ENCODE measurements at places on chromosomes 12 and 14. TPM values are rescaled to one million over a fixed set of nuclear protein-coding genes. Genes with fewer than 3 reads are reported as not detected.

ZNF26 gene
- total RNA-seq = 14.1 TPM

GRCh38 chr14:63852271-63852816, 460 bp upstream of the SYNE2 start:
- H3K4me1 ChIP-seq = peaks cover 9% of the 10 kb centered on the region
- H3K36me3 ChIP-seq = no peaks in the 10 kb centered on the region
- H3K4me3 ChIP-seq = peak overlapping the region; percentile 93
- no peak for DNase-seq
- H3K27ac ChIP-seq = peak overlapping the region; percentile 93

ATXN2 gene
- total RNA-seq = 55.9 TPM

DNA sequence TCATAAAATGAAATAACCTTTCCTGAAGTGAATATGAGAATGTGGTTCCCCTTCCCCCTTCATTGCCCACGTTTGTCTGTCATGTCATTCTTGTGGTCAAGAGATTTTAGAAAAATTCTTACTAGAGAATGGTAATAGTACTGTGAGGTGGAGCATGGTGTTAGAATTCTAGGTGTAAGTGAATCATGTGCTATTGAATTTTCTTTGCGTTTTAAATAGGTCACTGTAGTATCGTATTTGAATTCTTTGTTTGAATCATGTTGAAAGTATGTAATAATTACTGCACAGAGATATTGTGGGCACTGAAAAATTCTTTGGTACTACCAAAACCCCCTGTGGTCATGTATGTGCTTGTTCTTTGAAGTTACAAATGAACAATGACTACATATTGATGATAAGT, 49.9 kb downstream of the FUT8 start:
- no peak overlapping the region for H3K27ac ChIP-seq
- no peaks in the 10 kb centered on the region for H3K36me3 ChIP-seq
- H3K4me3 ChIP-seq = no peak overlapping the region

DNA sequence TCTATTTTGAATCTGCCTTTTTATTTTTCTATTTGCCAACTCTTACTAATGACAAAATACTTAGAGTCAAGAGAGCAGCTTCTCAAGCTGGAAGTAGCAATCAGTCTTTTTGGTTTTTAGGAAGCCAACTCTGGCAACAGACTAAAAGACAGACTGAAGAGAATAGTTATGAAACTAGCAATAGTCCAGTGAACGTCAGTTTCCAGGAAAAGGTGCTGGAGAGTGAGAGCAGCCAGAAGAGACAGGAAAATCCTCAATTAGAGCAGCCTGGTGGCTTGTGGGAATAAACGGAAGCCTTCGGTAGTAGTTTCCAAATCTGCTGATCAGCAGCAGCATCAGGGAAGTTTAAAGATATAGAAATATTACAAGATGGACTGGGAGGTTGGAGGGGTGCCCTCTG, 27.1 kb downstream of the ATG14 start:
- H3K27me3 ChIP-seq = no peaks in the 10 kb centered on the region
- H3K4me1 ChIP-seq = no peaks in the 10 kb centered on the region
- no peak overlapping the region for H3K4me3 ChIP-seq
- no peaks in the 10 kb centered on the region for H3K36me3 ChIP-seq

GRCh38 chr12:60240891-60241290, 645.1 kb downstream of the SLC16A7 start:
- H3K27me3 ChIP-seq = no peaks in the 10 kb centered on the region
- no peak overlapping the region for H3K4me3 ChIP-seq
- H3K4me1 ChIP-seq = no peaks in the 10 kb centered on the region
- no peak overlapping the region for H3K27ac ChIP-seq

GRCh38 chr12:95351748-95352147, 122.2 kb upstream of the METAP2 start:
- no peaks in the 10 kb centered on the region for H3K4me1 ChIP-seq
- no peaks in the 10 kb centered on the region for H3K36me3 ChIP-seq
- no peak overlapping the region for H3K4me3 ChIP-seq
- DNase-seq = no peak
- no peak overlapping the region for H3K27ac ChIP-seq

- H3K36me3 ChIP-seq = no peaks in the 10 kb centered on the region
- no peak overlapping the region for H3K27ac ChIP-seq
Observed at GRCh38 chr14:36518586-36519430, 1.2 kb downstream of the NKX2-1 start.

DNA sequence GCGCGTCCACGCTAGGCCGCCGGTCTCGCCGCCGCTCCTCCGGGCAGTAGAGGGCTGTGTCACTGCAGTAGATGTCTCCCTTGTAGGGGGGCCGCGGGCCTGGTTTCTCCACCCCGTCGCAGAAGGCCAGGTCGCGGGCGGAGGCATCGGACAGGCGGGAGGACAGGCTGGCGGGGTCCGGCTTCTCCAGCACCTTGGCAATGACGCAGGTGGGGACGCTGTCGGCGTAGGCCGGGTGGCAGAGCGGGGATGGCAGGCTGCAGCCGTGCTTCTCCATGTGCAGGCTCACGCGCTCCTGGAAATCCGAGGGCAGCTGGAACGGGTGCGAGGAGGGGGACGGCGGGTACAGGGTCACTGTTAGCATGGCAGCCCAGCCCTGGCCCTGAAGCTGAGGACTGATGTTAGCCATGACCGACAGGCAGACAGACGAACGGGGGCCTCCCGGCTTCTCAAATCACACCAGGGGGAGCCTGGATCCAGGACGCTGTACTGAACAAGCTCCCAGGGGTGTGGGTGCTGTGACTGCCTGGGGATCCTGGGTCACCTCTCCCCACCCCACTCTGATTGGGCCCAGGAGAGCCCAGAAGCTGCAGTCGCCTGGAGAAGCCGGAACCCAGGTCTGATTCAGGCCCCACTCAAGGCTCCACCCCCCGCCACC, 48.1 kb downstream of the BEGAIN start:
- H3K27me3 ChIP-seq = no peaks in the 10 kb centered on the region
- no peak overlapping the region for H3K4me3 ChIP-seq
- DNase-seq = peak; percentile 10
- H3K4me1 ChIP-seq = peaks cover under 1% of the 10 kb centered on the region

IFNG-AS1 gene
- not detected for total RNA-seq

DNA sequence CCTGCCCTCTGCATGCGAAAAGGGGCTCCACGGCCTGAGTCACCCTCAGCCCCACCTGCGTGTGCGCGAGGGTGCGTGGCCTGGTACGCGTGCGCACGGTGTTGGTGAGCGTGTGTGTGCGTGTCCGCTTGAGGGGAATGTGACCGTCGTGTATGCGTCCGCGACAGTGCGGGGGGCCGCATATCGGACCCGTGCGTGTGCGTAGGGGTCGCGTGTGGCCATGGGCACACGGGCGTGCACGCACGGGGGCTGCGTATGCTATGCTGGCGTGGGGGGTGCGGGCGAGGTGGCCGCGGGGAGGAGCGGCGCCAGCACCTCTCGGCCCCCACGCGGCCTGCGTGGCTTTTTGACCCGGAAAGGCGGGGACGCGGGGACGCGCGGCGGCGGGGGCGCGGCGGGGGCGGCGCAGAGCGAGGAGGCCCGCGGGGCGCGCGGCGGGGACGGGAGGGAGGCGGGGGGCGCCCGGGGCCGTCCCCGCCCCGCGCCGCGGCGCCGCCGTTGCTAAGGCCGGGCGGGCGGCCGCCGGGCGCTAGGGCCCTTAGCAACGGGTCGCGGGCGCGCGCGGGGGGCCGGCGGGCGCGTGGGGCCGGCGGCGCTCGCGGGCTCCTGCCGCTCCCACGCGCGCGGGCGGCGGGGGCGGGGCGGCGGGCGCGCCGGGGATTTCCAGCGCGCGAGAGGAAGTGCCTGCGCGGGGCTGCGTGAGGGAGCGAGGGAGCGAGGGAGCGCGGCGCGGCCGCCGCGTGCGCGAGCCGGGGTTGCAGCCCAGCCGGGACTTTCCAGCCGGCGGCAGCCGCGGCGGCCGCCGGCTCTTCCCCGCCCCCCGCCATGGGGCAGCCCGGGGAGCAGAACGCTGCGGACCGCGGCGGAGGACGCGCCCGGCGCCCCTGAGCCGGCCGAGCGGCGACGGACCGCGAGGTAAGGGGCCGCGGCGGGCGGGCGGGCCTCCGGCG, at the start of gene TRAF3:
Gene TRAF3, plus strand, starts transcription at position 689 of the 950 bp plus-strand sequence. CDS start 92,753 bp downstream, outside the sequence.
- no peaks in the 10 kb centered on the region for H3K4me1 ChIP-seq
- peak; percentile 69 for DNase-seq
- H3K4me3 ChIP-seq = peak within 1 kb of the TSS; percentile 51
- H3K27ac ChIP-seq = peak within 1 kb of the TSS; percentile 86

DNA sequence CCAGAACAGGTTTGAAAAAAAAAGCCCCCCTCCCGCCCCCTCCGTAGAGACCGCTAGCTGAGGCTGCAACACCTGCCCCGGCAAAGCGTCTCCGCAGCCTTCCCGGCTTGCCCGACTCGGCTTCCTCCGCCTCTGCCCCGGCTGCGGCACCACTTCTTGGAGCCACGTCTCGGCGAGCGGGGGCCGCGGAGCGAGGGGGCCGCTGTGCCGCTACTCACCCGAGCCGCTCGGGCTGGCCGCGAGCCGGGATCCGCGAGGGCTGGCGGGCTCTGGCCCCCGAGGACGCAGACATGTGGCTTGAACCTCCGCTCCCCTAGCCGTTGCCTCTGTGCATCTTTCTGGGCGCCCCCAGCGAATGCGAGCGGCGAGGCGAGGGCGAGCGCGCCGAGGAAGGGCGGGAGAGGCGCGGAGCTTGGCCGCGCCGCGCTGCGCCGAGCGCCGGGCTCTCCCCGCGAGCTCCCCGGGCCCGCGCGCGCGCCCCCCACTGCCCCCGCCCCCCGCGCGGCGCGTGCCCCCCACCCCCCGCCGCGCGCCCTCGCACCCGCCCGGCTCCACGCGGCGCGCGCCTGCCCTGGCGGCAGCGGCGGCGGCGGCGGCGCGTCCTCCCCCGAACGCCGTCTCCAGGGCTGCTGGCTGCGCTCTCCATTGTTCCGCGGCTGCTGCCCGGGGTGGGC, 249.5 kb downstream of the APAF1 start:
- H3K27me3 ChIP-seq = no peaks in the 10 kb centered on the region
- H3K4me1 ChIP-seq = peaks cover 6% of the 10 kb centered on the region
- H3K4me3 ChIP-seq = peak overlapping the region; percentile 30
- no peaks in the 10 kb centered on the region for H3K36me3 ChIP-seq
- H3K27ac ChIP-seq = no peak overlapping the region

DNA sequence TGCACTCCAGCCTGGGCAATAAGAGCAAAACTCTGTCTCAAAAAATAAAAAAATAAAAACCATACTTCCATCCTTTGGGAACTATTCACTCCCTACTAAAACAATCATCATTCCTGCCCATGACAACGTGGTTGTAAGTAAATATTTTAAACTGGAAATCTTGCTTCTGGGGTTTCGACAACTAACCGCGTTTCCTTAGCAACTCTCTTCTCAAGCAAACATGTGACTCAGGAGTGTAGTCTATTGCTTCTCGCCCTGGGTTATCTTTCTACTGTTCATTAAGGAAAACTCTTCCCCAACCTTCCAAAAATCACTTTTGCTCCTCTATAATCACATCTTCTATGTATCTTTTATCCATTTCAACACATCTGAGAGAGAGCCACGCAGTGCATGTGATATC, 21.8 kb downstream of the APPL2 start:
- no peak for DNase-seq
- no peak overlapping the region for H3K27ac ChIP-seq
- H3K27me3 ChIP-seq = no peaks in the 10 kb centered on the region
- H3K36me3 ChIP-seq = no peaks in the 10 kb centered on the region

DNA sequence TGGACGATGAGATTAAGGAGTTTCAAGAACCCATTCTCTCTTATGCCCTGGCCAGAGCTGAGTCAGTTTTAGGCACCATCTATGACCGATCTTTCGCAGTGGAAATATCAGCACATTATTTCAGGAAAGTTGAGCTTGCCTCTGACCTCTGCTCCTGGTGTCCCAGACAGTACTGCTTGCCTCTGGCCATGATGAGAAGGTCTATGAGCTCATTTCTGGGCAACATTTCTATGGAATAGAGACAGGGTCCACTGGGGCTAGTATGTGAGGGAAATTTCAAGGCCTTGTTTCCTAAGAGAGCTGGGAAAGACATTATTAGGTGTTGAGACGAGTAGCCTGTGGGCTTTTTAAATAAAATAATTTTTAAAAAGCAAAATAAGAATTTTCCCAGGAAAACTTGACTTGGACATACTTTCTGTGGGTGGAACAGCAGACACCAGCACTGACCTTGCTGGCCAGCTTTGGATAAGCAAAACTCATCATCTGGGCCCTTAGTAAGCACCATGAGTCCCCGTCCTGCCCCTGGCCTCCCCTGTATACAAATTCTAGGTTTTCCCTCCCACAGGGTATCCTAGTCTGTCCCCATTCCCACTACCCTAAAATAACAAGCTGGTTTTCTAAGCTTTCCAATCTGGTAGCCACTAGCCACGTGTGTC, 43.4 kb downstream of the DIO2 start:
- H3K4me3 ChIP-seq = no peak overlapping the region
- no peak for DNase-seq
- H3K27me3 ChIP-seq = no peaks in the 10 kb centered on the region
- H3K4me1 ChIP-seq = no peaks in the 10 kb centered on the region
- H3K36me3 ChIP-seq = no peaks in the 10 kb centered on the region
- H3K27ac ChIP-seq = no peak overlapping the region

DNA sequence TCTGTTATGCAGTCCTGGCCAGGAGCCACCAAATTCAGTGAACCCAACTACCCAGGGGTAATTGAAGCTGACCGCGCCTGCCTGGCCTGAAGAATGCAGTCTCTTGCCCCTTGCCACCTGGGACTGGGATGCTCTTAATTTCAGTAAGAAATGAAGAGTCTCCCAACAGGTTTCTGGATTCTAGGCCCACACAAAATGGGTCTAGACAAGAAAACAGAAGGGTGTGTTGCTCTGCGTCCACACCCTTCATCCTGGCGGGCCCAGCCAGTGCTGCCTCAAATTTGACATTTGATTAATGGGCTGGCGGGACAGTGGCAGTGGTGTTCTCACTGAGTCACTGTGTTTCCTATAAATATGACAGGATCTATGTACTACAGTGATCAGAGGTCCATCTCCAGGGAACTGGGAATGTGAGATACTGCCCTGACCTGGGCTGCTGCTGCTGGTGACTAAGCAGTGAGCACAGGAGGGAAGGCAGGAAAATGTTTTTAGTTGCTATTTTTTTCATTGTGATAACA, 6.5 kb downstream of the TMEM253 start:
- H3K4me1 ChIP-seq = peaks cover 2% of the 10 kb centered on the region
- H3K27me3 ChIP-seq = no peaks in the 10 kb centered on the region
- no peaks in the 10 kb centered on the region for H3K36me3 ChIP-seq
- no peak for DNase-seq
- H3K27ac ChIP-seq = peak overlapping the region; percentile 38

- H3K27me3 ChIP-seq = no peaks in the 10 kb centered on the region
- H3K36me3 ChIP-seq = no peaks in the 10 kb centered on the region
- DNase-seq = no peak
- H3K4me3 ChIP-seq = no peak overlapping the region
- H3K27ac ChIP-seq = no peak overlapping the region
Observed at GRCh38 chr12:27504507-27504906, 19.5 kb upstream of the PPFIBP1 start.

DNA sequence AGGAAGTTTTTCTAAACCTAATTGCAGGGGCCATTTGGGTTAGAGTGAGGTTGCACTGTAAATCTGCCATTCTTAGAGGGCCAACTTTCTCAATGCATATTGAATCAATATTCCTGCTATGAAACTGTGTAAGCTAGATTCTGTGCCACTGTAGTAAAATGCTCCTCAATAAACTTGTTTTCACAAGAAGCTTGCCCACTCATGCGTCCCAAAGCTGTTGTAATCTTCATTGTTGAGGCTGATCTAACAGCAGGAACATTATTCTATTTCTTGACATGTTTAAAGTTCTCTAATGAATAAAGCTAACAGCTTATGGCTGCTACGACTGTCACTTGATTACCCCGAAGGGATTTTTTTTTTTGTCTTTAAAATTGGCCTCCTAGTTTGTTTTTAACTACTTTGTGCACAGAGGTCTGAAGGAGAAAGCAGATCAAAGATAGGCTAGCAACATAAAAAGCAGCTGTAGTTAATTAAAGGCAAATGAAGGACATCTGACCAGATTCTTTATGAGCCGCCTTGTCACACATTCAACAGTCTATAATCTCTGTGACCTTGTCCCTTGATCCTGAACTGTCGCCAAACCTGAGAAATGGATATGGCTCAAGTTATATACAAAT, 243.7 kb downstream of the PAX9 start:
- H3K36me3 ChIP-seq = no peaks in the 10 kb centered on the region
- H3K27me3 ChIP-seq = no peaks in the 10 kb centered on the region
- H3K4me1 ChIP-seq = no peaks in the 10 kb centered on the region
- no peak for DNase-seq
